ENCODE measurements at places on chromosomes 11 and 22.

- DNase-seq, result no peak
Observed at GRCh38 chr11:124917115-124917637, 1.9 kb upstream of the HEPN1 start.

- no peak for DNase-seq
Observed at GRCh38 chr11:44695169-44695833, 31.5 kb upstream of the TSPAN18 start.

DNA sequence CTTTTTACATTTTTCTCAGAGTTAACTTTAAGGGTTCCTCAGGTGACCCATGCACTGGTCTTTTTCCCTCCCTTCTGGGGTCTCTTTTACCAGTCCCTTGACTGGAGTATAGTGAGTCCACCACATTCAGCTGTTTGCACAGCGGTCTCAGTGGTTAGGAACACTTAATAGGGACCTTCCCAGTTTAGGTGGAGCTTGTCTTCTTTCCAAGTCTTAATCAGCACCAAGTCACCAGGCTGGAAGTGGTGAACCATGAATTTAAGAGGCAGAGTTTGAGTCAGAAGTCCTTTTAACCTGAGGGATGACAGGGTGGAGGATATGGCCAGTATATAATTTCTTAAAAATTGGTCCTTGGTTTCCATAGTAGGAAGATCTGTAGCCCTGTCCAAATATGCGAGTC is 349.7 kb upstream of the MPPED2 start:
- DNase-seq, result no peak

DNA sequence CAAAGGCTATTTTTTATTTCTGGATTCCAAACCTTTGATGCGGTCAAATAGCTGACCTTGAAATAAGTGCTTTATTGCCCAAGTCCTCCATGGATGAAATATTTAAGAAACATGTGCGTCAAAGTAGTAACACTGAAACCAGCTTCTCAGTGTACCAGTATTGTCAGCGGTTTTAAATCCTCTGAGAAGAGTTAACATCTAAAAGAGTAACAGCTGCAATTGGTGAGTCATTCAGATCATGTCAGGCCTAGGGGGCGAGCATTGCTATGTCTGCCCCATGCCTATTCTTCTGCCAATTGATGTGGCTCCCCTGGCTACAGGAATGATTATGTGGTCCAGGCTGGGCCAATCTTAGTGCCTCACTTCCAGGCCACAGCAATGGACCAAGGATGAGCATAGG is 263.3 kb upstream of the SORL1-AS1 start:
- no peak for DNase-seq

- DNase-seq, result no peak
Observed at GRCh38 chr11:17630936-17631335, 83.9 kb downstream of the OTOG start.

DNA sequence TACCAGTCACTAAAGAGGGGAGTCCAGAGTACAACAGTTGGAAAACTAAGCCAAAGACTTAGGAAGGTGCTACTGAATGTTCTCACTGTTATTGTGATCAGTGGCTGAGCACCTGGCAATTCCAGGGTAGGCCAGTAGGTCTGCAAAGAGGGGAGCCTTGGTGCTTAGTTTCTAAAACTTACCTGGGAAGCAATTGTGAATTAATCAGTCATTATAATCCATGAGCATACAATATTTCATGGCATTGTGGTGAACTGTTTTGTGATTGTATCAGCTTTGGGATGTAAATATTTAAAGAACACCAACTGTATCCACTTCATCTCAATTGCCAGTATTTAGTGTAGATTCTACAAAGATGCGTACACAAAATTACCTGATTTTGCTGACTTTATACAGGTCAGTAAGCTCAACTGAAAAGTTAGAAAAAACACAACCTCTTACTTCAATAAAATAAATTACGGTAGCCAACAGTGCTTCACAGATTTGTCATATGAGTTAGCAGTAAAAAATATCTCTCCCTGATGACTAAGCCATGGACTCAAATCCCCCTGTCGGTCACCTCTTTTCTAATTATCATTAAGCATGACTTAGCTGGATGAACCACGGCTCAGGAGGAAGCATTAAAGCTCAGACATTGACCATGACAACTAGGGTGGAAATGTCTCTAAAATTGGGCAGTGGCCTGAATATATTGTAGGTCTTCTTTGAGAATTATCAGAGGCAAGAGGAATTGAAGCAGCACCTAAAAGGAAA is 30.8 kb upstream of the SORL1 start:
- no peak for DNase-seq

GRCh38 chr11:78038697-78039313 is 15.7 kb upstream of the KCTD14 start:
- no peak for DNase-seq

DNA sequence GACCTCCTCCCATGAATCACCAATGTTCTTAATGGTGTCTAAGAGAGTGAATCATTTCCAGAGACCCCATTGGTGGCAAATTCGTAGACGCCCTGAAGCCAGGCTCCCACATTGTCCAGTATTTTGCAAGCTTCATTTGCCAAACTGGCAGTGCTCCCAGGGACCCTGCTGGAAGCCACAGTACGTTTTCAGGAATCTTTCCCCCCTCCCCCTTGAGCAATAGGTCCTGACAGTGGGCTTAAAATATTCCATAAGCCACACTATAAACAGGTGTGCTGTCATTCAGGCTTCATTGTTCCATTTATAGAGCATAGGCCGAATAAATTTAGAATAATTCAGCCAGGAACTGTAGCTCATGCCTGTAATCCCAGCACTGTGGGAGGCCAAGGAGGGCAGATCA is 125.3 kb downstream of the MORC2 start:
- no peak for DNase-seq

DNA sequence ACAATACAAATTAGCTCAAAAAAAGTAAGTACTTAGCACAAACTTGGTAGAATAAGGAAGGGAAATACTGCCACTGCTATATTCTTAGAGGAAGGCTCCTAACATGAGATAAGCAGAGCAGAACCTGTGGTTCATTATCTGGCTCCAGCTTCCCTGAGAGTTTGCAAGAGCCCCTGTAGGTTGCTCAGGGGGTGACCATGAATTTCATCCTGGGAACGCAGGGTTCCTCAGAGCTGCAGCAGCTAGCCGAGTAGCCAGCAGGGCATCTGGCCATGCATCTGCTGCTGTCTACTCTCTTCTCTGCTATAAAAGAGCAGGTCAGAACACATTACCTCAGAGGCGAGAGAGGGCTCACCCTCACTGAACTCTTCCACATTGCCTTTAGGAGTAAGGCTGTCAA is 67.3 kb downstream of the TRPC6 start:
- no peak for DNase-seq

DNA sequence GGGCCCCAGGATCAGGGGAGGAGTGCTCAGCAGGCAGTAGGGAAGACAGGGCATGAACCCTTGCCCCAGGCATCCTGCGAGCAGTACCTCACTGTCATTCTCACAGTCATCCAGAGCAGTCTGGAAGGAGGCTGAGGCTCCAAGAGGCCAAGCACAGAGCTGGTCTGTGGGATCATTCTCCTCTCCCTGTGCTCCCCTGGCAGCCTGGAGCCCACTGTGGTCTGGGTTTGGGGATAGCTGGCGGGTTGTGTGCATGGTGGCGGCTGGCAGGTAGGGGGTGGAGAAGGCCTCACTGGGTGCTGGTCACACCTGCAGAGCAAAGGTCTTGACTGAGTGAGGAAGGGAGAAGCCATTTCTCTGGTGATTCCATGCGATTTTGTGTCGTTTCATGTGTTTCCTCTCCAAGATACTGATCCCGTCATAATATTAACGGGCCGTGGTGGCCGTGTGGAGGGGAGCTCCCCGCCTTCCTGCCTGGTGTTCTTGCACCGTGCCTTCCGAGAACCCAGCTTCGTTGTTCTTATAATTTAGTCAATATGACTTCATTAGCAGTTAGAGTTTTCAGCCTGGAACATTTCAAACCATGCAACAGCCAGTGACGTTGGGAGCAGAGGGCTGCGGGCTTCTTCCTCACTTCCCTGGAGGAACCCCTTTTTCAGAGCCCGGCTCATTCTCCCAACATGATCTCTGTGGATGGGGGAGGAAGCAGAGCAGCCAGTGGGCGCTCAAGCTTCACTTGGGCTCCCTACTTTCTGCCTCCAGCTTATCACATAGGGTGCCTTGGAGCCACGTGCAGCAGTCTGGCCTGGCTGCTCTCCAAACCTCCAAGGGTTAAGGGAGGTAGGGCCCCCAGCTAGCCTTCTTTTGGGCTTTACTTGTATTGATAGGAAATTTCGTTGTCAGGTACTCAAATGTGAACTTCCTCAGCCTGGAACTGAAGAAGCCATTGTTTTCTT is 20.8 kb upstream of the ADORA2A start:
- no peak for DNase-seq

DNA sequence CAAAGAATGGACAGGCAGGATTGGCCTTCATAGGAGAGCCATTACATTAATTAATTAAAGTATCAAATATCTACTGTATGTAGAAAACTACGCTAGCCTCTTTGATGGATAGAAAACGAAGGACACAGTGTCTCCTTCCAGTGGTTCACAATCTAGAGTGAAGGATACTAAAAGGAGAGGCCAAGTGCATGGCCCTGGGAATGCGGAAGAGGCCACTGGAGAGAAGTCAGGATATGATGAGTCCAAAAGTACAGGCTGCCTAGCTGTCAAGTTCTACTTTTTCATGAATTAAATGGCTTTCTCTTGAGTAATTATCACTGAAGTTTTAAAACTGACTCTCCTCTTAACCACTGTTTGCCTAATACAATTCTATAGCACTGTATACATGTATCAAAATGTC is 41.9 kb downstream of the ATG16L2 start:
- no peak for DNase-seq

DNA sequence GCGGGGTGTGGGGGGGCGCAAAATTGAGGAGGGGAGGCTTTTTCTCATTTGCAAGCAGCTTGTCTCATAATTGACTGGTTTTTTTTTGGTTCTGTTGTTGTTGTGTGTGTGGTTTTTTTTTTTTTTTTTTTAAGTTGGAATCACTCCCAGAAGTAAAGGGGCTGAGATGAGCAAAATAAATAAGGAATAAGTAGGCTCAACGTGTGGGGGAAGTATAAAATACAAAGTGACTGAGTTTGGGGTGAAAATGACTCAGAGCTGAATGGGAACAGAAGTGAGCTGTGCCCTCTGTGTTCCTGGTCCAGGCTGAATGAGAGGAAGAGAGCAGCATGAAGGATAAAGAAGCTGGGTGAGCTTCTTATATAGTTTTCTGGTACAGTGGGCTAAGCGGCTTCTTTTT is 90.0 kb downstream of the GRIK4 start:
- no peak for DNase-seq

- DNase-seq, result no peak
Observed at GRCh38 chr11:115665958-115666357, 161.7 kb upstream of the CADM1 start.

DNA sequence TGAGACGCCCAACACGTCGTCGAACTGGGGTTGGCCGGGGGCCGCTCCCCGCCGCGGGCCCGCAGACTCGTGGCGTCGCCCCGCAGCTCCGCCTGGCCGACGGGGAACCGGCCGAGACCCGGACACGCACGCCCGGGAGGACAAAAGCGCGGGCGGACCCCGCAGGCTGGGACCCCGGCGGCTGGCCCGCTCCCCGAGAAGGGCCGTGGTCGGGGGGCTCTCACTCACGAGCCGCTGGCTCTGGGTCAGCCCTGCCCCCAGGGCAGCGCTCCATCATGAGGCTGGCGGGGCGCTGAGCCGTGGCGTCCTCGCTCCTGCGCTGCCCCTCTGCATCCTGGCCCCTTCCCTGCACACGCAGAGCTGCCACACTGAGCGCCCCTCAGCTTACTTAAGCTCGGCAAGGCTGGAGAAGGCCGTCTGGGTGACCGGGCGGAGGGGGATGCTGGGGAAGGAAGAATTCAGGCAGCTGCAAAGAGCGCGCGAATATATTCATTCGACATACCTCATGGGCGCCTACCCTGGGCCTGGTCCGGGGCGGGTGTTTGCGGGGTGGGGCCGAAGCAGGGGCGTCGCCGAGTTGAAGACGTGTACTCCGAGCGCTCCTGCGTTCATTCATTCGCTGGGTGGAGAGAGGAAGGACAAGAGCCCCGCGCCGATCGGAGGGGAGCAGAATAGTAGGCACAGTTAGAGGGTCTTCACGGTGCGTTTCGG is 579 bp upstream of the CYB5R2 start:
- no peak for DNase-seq
